ENCODE measurements at places on chromosomes 4 and X.

- DNase-seq: no peak
These were observed 26.8 kb downstream of the ENOX2 start for GRCh38 chrX:130876226-130876625.

DNA sequence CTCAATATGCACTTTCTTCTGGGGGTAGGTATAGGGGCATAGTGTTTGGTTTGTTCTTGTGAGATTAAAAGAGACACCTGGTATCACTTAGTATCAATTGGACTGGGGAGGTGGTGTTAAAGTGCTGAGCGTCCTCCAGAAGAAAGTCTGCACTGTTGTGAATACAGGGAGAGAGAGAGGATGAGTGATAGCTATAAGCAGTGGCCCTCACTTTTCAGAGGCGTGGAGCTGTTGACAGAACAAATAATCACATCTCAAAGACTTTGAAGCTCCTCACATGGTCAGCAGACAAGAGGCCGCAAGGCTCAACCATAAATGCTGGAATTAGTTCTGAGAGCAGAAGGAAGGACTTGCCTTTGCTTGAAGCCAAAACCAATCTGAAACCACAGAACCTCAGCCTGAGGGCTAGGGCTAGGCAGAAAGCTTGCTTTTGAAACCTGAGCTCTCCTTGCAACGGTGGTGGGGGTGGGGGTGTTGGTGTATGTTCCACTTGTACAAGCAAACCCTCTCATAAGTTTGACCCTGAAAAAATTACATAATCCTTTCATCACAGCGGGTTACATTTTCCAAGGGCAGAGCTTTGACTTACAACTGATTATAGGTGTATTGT lies 123.2 kb upstream of the SCML1 start:
- DNase-seq: no peak

- DNase-seq: no peak
These were observed 38.0 kb upstream of the GATB start for GRCh38 chr4:151798678-151799416.

DNA sequence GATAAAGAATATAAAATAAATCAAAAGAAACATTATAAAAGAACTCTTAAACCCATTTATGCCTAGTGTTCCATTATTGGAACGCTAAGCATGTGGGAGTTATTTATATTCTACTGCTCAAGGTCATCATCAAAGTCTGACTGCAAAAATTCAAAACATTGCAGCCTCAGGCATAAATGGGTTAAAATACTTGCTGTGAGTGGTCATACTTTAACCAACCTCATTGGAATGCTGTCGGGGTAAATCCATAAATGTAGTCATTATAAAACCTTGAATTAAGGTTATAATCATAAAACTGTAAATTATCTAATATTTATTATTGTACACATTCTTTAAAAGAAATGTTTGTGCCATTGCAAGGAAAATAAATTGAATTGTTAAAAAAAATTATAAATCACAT lies 55.0 kb downstream of the RPS6KA6 start:
- DNase-seq: no peak

DNA sequence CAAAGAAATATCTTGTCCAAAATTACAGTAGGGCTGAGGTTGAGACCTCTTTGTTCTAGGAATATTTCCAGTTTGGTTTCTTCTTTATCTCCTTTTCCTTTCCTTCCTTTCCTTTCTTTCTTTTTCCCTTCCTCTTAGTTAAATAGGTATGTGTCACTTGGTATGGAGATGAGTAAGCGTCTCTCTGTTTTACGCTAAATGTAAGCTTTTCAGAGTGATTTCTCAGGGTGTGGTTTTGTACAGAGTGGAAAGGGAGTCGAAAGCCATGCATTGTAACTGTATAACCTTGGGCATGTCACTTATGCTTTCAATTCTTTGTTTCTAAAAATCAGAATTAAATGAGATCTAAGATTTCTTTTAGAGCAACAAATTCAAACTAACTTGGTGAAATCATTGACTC lies 54.8 kb downstream of the TLL1 start:
- DNase-seq: no peak

- DNase-seq: no peak
These were observed 589.2 kb upstream of the NR3C2 start for GRCh38 chr4:149031399-149031798.

- no peak for DNase-seq
These were observed 275.2 kb upstream of the EDA2R start for GRCh38 chrX:66914080-66914479.

GRCh38 chr4:70958681-70959080 lies 34.8 kb upstream of the DCK start:
- DNase-seq: no peak

- DNase-seq: no peak
These were observed 1.8 kb downstream of the PNMA5 start for GRCh38 chrX:152992115-152992514.

DNA sequence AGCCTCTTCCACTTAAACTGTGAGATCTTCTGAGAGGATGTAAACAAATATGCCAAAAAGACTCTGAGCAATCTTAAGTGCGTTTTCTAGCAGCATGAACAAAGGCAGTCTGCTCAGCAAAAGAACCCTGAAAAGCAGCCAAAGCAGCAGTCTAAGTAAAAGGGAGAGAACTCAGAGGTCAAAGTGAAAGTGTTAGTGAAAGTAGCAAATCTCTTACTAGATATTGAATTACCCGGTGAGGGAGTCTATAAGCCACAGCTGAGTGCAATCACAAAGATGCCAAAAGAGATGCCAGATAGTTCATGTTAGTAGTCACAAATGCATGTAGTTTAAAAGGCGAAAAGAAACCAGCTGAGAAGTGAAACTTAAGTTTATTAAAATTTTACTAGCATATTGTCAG lies 7.9 kb upstream of the GNRHR start:
- no peak for DNase-seq

- DNase-seq: no peak
These were observed 161.9 kb downstream of the PHF8 start for GRCh38 chrX:53882331-53882730.

GRCh38 chrX:47683829-47684205 lies 24.8 kb upstream of the UXT start:
- no peak for DNase-seq

- no peak for DNase-seq
These were observed 5.2 kb upstream of the CBR4 start for GRCh38 chr4:169015186-169015623.

GRCh38 chr4:101019941-101020401 lies 327.4 kb downstream of the PPP3CA start:
- DNase-seq: no peak

DNA sequence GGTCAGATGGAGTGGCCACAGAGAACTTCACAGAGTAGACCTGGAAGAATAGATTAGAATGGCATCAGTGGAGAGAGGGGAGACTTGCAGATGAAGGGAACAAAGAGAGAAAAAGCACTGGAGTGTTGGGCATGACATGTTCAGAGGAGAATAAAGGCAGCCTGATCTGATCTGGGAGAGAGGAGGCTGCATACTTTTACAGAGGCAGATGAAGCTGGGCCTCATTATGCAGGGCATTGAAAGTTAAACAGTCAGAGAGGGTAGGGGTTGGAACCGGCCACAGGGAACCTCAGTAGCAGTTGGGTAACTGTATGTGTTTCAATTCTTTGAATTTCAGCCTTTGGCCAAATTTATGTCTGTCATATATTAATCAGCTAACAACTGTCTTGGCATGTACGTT lies 61.2 kb downstream of the SH3BGRL start:
- DNase-seq: no peak
